BJ (cell line): ENCODE measurements at places on chromosomes 6 and 20.

GRCh38 chr6:43303751-43304331 is 4.8 kb downstream of the CRIP3 start:
- DNase-seq: no peak

- no peak for DNase-seq
Measured at GRCh38 chr6:14108571-14109410, 8.8 kb upstream of the CD83 start.

GRCh38 chr6:7909323-7910276 is 988 bp downstream of the TXNDC5 start:
- no peak for DNase-seq

- no peak for DNase-seq
Measured at GRCh38 chr6:169391473-169392071, 137.9 kb upstream of the THBS2 start.

DNA sequence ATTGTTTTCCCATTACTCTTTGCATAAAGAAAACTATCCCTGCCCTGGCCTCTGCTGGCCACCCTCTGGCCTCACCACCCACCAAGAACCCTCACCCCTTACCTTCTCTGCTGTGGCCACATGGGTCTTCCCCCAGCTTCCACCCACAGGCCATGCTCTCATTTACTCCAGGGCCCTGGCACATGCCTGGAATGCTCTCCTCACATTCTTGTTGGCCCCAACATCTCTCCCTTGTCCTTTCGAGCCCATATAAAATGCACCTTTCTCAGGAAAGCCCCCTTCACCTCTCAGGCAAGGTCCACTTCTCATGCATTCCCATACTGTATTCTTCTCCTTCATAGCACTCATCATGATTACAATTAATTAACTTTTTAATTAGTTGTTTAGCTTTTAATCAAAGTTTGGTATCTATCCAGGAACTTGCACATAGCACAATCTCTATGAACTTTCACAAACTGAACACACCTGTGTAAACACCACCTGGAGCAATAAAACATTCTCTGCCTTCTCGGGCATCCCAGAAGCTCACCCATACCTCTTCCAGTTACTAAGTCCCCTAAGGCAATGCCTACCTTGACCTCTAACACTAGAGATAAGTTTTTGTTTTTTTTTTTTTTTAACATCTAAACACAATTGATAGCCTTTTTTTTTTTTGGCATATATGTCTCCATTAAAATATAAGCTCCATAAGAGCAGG is 617.2 kb downstream of the PTPRT start:
- no peak for DNase-seq

DNA sequence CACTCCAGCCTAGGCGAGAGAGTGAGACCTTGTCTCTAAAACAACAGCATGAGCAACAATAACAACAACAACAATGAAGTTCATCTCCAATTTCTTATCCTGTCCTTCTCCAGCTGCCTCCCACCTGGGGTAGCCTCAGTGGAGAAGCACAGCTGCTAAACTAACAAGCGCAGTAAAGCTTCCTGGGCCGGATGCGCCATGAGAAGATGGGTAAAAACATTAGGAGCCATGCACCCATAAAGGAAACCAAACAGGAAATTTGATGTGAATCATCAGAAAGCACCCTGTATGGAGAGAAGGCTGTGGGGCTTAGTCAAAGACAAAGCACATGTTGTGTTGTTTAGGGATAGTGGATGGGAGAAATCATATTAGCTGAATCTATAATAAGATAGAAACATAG is 61.1 kb upstream of the CCN6 start:
- no peak for DNase-seq

DNA sequence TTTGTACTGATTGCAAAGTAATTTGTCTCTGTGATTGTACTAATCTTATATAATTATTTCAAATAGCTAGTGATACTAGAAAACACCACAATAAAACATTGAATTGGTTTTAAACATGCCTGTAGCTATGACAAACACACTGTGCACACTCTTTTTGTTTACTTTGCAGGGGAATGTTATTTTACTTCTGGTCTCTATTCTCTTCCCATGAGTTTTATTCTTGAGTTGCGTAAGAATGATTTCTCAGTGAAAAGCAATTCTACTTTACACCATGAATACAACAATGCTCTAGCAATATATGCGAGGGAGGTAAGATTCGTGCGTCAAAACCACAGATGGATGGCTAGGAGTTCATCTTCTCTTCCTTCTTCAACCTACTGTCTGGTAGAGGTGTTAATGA is 68.4 kb upstream of the PHACTR1 start:
- DNase-seq: no peak

DNA sequence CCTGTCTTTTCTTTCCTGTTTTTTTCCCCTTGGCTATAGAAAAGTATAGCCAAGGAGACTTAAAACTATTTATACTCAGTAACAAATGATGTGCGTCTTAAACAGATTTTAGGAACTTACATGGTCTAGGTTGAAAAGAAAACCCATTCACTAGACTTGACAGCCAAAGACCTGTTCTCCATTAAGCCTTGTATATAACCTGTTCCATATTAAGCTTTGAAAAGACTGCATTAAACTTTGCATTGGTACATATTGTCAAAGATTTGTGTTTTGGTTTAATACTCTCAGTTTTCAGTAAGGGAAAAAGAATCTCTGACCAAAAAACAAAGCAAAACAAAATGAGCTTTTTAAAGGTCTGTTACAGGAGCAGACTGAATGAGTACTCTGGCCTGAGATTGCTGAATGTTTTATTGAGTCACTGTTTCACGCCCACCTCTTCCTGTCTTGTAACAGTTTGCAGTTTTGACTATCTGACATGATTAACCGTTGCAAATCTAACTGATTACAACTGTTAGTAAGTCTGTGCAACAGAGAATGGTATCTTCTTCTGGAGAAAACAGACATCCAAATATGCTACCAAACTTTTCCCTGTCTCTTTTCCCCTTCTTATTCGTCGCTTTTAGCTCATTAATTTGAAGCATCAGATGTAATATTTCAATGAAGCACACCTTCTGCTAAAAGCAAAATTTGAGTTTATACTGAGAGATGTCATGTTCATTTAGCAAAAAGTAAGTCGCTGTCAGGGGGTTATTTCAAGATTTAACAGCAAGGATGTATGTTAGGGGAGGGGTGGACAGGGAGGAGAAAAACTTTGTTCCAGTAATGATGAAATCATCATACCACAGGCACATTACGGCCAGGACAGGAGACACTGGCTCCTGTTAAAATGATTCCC is 59.1 kb upstream of the SUPT3H start:
- no peak for DNase-seq

GRCh38 chr6:127585123-127585522 is 8.1 kb downstream of the C6orf58 start:
- no peak for DNase-seq

DNA sequence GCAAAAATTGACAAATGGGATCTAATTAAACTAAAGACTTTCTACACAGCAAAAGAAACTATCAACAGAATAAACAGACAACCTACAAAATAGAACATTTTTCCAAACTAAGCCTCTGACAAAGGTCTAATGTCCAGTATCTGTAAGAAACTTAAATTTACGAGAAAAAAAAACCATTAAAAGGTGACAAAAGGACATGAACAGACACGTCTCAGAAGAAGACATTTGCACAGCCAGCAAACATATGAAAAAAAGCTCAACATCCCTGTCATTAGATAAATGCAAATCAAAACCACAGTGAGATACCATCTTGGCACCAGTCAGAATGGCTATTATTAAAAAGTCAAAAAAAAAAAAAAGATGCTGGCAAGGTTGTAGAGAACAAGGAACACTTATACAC is 70.6 kb upstream of the GRIK2 start:
- DNase-seq: no peak

GRCh38 chr6:73556836-73557235 is 36.0 kb upstream of the EEF1A1 start:
- DNase-seq: no peak

GRCh38 chr20:49384437-49385434 is 97.7 kb downstream of the KCNB1 start:
- DNase-seq: no peak

GRCh38 chr6:121651420-121651819 is 216.0 kb downstream of the GJA1 start:
- DNase-seq: no peak

DNA sequence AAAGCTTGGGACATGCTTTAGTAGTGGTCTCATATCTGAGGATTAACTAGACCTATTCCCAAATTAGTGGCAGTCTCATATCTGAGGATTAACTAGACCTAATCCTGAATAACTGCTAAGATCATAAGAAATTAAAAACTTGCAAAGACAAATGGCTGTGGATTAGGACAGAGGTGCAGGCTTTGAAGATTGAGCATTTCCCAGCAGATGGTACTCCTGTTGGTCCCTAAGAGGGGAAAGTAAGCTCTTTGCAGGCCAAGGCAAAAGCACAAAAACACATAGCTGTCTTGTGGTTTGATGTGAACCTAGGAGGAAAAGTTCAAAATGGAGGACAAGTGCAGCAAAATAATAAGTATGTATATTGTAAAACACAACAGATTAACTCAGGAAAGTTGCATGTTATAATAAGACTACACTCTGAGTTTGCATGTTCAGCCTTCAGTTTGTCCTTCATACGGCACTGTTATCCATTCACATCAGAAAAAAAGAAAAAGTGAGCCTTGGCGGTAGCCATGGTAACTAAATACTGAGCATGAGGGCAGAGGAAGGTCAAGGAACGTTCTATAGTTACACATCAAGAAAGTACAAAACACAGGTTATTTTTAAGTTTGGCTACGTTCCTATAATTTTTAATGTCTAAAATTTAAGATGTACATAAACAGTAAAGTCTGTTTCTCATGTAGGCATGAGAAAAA is 62.8 kb downstream of the FILIP1 start:
- no peak for DNase-seq

- no peak for DNase-seq
Measured at GRCh38 chr6:39339868-39340550, 17.5 kb upstream of the KCNK16 start.

- DNase-seq: no peak
Measured at GRCh38 chr6:168967281-168967925, 286.2 kb downstream of the THBS2 start.

- DNase-seq: no peak
Measured at GRCh38 chr6:157223021-157223430, 100.3 kb downstream of the TMEM242 start.

DNA sequence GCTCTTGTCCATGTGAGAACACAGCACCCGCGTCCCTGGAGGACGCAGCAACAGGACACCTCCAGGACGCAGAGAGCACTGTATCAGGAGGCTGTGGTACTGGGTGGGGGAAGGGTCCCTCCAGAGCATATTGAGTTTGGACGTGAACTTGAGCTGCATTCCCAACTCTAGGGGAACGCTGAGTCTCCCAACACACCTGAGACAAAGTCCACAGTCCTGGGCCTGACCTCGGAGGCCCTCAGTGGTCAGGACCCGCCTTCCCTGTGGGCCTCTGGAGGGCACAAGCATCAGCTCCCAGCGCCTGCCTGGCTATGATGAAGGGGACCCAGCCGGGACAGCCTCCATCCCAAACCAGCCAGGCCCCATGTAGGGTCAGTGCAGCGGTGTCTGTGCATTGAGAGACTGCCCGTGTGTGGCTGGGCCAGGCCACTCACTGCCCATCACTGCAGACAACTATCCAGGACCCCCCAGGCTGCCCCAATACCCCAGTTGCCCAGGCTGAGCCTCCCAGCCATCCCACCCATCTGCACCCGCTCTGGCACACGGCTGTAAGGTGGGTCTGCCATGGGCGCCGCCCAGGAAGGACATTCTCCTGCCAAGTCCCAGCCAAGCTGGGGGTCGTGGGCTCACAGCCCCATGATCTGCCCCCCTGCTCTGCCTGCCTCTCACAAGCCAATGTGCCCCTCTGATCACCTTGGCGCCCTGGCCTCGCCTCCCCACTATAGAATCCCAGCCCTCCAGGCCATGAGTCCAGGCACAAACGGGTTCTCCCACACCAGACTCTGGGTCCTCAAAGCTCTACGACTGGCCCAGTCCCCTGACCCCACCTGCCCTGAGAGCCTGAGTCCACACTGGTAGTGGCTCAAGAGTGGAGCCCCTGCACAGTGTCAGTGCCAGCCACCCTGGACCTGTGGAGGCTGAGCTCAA is 115.7 kb downstream of the TAF4 start:
- DNase-seq: no peak

GRCh38 chr20:64166721-64167615 is 2.7 kb downstream of the MYT1 start:
- no peak for DNase-seq

GRCh38 chr6:163338671-163339405 is 75.7 kb upstream of the QKI start:
- DNase-seq: no peak
